ENCODE measurements at places on chromosomes 6 and 20.

GRCh38 chr6:90251295-90251992 is 45.2 kb downstream of the BACH2 start:
- DNase-seq = no peak

GRCh38 chr20:391041-391711 is 10.6 kb downstream of the TRIB3 start:
- DNase-seq = no peak

DNA sequence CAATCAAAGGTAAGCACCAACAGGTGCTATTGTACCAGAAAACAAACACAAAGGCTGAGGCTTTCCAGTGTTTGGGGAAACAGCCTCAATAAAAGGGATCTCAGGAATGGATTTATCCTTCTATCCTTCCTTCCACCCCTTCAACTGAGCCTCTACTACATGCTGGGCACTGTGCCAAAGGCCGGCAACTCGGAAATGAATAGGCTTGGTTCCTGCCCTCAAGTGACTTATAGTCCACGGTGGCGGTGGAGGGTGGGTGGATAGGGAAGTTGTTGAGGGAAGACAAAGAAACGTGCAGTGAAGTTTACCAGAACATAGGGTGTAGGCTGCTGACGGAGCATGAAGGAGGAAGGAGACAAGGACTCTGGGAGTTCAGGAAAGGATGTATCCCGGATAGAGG is 73.4 kb upstream of the TAB2 start:
- no peak for DNase-seq

DNA sequence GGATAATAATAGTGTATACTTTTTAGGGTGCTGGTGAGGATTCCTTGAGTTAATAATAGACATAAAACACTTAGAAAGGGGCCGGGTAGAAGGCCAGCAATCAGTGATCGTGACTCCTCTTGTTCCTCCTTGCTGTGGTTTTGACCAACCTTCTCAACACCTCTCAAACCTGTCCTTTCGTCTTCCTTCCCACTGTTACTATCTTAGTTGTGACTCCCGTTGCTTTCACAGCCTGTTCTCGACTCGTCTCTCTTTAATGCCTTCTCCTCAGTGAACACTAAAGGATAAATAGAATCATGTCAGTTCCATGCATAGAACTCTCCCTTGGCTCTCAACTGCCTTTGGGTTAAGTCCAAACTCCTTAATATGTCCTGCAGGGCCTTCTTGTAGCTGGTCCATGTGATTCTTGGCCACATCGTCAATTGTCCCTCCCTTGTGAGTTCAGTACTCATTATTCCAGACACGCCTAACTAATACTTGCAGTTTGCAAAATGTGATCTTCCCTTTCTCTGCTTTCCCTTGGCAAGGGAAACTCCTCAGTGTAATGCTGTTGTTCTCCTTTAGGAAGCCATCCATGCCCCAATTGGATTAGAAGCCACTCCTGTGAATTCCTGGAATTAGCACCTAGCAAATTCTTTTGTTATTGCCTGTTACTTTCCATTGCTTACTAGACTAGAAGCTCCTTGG is 164.9 kb downstream of the UTRN start:
- DNase-seq = no peak

- no peak for DNase-seq
Measured at GRCh38 chr6:144736763-144737162, 451.6 kb downstream of the UTRN start.

GRCh38 chr6:111720931-111721496 is 115.3 kb upstream of the TRAF3IP2 start:
- no peak for DNase-seq

- DNase-seq = no peak
Measured at GRCh38 chr6:169167581-169168301, 85.9 kb downstream of the THBS2 start.

DNA sequence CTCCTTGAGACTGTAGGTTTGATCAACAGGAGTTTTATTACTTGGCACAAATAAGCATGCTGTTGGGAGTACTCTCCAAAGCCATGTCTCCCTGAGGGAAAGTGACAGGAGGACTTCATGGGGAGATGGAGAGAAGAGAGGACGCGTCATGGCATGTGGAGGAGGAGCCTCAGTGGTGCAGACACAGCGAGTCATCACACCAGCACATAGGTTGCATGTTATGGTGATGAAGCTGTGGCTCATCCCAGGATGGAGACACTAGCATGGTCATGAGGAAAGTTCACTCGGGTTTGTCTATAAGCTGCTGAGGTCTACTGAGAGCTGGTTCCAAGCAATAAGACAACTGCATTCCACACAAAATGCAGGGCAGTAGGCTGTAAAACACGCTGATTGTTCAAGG is 13.2 kb upstream of the SSTR4 start:
- DNase-seq = no peak

- no peak for DNase-seq
Measured at GRCh38 chr20:47521059-47521808, 19.5 kb downstream of the NCOA3 start.

DNA sequence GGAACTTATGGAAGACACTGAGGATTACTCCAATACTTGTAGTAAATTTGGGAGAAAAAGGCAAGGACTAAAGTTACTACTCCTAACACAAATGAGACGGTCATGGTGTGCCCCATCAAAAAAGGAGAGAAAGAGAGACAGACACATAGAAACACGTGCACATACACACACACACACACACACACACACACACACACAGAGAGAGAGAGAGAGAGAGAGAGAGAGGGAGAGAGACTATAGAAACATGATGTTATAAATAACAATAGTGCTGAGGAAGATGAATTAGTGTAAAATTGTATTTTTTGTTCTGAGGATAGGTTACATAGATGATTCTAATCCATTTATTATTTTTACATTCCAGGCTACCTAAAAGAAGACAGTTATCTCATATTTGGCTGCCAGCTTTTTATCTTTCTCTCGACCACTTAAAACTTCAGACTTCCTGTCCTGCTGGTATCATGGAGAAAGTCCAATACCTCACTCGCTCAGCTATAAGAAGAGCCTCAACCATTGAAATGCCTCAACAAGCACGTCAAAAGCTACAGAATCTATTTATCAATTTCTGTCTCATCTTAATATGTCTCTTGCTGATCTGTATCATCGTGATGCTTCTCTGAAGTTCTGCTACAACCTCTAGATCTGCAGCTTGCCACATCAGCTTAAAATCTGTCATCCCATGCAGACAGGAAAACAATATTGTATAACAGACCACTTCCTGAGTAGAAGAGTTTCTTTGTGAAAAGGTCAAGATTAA is 10.5 kb downstream of the PLN start:
- no peak for DNase-seq

- DNase-seq = no peak
Measured at GRCh38 chr6:106161893-106162292, 75.8 kb downstream of the PRDM1 start.

DNA sequence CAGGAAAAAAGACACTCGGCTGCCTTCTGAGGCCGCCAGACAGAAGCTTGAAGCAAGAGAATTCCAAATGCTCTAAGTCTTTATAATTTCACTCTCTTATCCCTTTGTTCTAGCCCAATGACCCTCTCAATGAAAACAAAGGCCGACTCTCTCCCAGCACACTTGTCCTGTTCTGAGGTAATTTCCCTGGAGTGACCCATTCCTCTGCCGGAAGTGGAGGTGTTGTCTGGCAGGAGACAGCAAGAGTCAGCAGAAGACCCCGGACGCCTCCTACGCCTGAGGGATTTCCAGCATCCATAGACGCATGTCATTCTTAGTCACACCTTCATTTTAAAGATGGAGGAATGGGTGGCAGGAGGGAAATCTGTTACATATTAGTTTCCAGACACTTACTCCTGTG is 110.3 kb downstream of the SOD2 start:
- no peak for DNase-seq

DNA sequence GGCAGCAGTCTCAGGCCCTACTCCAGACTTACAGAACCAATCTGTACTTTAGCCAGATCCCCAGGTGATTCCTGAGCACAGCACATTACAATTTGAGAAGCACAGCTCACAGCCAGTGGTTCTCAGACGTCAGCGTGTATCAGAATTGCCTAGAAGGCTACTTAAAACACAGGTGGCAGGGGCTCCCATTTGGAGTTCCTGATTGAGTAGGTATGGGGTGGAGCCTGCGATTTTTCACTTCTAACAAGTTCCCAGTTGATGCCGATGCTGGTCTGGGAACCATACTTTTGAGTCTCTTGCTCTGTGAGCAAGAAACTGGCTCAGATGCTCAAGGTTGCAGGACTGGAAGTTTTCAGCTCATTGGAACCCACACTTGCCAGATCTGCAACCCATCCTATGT is 89.5 kb downstream of the ZFP64 start:
- DNase-seq = no peak

DNA sequence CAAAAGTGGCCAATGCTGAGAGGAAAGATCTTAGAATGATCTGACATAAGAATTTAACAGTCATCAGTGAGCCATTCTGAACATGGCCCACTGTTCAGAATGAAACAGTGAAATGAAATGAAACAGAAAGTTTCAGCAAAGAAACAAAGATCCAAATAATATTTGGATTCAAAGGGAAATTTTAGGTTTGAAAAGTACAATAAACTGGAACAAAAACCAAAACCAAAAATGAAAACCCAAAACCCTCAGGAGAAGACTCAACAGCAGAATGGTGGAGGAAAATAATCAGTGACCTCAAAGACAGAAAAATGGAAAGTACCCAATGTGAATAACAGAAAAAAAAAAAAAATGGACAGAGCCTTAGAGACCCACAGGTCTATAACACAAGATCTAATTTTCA is 66.1 kb upstream of the EMILIN3 start:
- no peak for DNase-seq

GRCh38 chr6:157229132-157229618 is 94.1 kb downstream of the TMEM242 start:
- no peak for DNase-seq

GRCh38 chr20:41086402-41087324 is 50.7 kb upstream of the PLCG1 start:
- no peak for DNase-seq

DNA sequence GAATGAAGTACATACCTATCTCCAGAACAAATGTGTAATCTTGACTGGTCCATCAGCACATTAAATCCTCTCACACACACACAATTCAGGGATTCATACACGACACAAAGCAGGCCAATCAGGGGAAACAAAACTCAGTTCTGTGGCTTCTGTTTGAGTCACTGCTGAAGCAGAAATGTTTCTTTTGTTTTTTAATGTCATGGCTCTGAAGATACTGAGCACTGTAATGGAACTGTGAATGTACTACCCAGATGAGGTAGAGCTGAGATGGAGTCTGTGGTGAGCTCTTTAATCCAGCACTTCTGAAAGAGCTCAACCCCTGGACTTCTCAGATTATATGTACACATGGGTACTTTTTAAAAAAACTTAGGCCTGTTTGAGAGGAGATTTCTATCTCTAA is 116.4 kb downstream of the THEMIS start:
- DNase-seq = no peak

DNA sequence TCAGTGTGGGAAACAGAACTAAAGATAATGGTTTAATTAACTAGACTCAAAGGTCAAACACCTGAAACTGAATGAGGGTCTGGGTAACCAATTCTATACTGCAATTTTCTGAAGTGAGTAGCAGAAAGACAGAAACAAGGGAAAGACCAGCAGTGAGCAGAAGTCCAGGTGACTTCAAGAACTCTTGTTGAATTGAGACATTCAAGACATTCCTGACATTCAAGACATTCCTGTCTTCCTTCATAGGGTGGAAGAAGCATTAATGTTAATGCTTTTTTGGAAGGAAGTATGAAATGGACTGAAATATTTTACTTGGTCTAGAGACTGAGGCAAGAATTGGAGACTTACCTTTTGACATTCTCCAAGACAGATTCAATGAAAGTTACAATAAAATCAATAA is 529.9 kb upstream of the MMS22L start:
- no peak for DNase-seq

- peak; percentile 8 for DNase-seq
Measured at GRCh38 chr20:890666-891057, 25.5 kb downstream of the ANGPT4 start.

DNA sequence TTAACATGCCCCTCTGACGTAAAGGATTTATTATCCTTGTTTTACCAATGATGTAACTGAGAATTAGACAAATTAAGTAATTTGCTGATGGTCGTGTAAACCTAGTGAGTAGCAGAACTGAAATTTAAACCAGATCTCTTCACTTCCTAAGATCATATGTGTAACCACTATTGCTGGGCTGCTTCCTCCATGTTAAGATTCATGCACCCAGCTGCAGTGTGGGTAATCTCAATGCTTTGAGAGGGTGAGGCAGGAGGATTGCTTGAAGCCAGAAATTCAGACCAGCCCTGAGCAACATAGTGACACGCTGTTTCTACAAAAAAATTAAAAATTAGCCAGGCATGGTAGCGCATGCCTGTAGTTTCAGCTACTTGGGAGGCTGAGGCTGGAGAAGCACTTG is 97.9 kb downstream of the L3MBTL3 start:
- no peak for DNase-seq

- DNase-seq = peak; percentile 77
Measured at GRCh38 chr6:7052443-7053011, 55.2 kb upstream of the RREB1 start.

DNA sequence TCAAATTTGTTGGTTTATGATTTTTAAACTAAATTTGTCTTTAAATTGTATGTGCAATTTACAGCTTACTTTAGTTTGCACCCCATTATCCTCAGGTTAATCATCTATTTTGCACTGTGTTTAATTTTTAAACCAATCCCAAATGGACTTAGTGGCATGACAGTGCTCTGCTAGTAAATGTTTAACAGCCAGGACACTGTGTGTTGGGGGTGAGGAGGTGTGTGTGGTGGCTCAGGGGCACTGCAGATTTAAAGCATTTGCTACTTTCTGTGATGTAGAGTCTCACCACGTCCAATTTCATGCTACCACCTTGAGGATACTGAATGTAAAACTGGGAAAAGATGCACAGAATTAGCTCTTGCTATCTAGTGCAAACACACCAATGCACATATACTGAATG is 225.7 kb downstream of the HAO1 start:
- no peak for DNase-seq

- no peak for DNase-seq
Measured at GRCh38 chr6:17013701-17014100, 88.1 kb upstream of the STMND1 start.

DNA sequence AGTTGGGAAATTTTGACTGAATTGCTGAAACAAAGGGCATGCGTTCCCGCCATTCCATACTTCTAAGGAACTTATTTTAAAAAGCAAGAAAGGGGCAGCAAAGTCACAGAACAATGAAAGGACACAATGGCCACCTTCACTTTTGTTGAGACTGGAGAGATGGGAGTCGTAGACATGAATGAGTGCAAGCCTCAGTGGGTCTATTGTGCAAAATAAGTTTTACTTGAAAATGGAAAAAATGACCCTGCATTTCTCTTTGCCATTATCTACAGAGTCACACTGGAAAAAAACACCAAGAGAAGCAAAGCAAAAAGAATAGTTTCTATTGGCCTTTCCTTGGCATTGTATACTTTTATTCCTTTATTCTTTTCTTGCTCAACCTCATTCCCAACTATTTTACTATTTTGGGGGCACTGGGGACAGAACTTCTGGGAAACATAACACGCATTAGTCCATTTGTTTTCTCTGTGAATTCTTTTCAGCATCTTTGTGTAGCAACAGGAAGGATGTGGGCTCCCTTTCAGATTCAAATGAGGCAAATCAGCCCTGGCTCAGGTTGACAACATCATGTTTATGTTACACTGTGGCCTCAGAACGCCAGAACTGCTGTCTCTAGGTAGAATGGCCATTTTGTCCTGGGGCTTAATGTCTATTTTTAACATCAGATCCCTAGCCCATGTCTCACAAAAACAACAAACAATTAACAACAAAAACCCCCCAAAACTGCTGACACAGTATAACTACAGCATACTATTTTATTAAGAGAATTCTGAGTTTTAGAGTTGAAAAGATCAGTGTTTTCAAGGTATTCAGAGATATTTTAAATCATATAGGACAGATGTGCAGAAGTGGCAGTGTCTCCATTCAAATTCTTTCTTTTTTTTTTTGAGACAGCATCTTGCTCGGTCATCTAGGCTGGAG is 122.2 kb downstream of the FYN start:
- no peak for DNase-seq

Measured in pancreas (tissue), 10 donors.